ENCODE measurements at places on chromosomes 5 and 9. TPM values are rescaled to one million over a fixed set of nuclear protein-coding genes. Genes with fewer than 3 reads are reported as not detected.

DNA sequence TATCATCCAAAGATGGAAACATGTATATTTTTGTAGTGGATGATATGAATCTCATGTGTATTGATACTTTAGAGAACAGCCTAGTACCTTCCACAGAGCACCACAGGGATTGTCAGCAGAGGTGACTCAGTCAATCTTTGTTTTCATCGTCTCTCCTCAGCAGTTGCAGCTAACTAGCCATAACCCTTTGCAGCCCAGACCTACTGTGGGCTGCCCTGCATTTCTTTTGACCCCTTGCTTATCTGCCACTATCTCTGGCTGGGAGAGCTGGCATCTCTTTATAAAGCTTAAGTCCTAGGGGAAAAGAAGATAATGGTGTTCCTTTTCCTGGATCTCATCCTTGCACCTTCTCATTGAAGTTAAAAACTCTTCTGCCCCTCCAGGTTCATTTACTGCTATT lies 28.7 kb downstream of the HMGCR start:
- peaks cover 3% of the 10 kb centered on the region for H3K4me1 ChIP-seq
- no peaks in the 10 kb centered on the region for H3K27me3 ChIP-seq
- no peaks in the 10 kb centered on the region for H3K36me3 ChIP-seq
- H3K4me3 ChIP-seq, result no peak overlapping the region

DNA sequence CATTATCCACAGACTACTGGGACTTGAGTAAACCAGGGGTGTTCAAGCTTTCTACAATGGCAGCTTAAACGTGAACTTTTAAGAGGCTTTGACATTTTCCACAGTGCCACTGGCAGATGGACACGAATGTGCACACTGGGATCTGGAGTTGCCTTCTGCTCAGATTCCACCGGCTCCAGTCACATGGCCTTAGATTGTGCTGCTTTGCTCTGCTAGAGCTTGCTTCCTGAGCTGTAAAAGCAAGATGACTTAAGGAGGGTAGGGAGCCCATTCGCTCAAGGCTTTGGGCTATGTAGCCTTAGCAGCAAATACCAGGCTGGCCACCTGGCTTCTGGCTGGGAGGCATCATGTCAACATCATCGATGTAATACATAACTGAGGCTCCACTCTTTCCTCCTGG lies 436.9 kb downstream of the MED10 start:
- no peak for DNase-seq
- H3K27ac ChIP-seq, result no peak overlapping the region
- no peaks in the 10 kb centered on the region for H3K27me3 ChIP-seq
- H3K4me3 ChIP-seq, result no peak overlapping the region

GRCh38 chr5:66888613-66889012 lies 292.4 kb downstream of the MAST4 start:
- no peak overlapping the region for H3K4me3 ChIP-seq
- H3K36me3 ChIP-seq, result no peaks in the 10 kb centered on the region
- DNase-seq, result no peak
- peaks cover 7% of the 10 kb centered on the region for H3K4me1 ChIP-seq
- H3K27me3 ChIP-seq, result no peaks in the 10 kb centered on the region

- DNase-seq, result no peak
- no peaks in the 10 kb centered on the region for H3K36me3 ChIP-seq
Measured at GRCh38 chr5:127840809-127841208, 137.6 kb downstream of the CCDC192 start.

- DNase-seq, result no peak
- H3K4me3 ChIP-seq, result no peak overlapping the region
- peaks cover 7% of the 10 kb centered on the region for H3K4me1 ChIP-seq
- H3K27me3 ChIP-seq, result no peaks in the 10 kb centered on the region
- no peaks in the 10 kb centered on the region for H3K36me3 ChIP-seq
- H3K27ac ChIP-seq, result no peak overlapping the region
Measured at GRCh38 chr5:79488775-79489174, 25.2 kb downstream of the HOMER1 start.

DNA sequence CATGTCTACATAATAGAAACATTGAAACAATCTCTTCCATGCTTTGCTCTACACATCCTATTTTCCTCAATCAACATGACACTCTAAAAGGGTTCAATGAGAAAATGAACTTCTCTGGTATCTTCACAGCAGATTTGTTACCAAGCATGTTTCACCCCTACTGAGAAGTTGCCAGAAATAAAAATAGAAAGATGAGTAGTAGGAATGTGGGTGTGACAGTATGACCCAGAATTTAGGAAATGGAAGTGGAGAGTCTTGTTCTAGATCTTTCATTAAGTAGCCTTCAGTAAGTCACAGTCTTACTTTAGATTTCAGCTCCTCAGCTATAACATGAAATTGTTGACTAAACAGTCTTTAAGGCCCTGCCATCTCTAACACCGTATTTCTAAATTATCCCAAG lies 581.8 kb downstream of the EFNA5 start:
- no peaks in the 10 kb centered on the region for H3K4me1 ChIP-seq
- H3K36me3 ChIP-seq, result no peaks in the 10 kb centered on the region
- no peak for DNase-seq
- no peaks in the 10 kb centered on the region for H3K27me3 ChIP-seq
- no peak overlapping the region for H3K27ac ChIP-seq
- no peak overlapping the region for H3K4me3 ChIP-seq

DNA sequence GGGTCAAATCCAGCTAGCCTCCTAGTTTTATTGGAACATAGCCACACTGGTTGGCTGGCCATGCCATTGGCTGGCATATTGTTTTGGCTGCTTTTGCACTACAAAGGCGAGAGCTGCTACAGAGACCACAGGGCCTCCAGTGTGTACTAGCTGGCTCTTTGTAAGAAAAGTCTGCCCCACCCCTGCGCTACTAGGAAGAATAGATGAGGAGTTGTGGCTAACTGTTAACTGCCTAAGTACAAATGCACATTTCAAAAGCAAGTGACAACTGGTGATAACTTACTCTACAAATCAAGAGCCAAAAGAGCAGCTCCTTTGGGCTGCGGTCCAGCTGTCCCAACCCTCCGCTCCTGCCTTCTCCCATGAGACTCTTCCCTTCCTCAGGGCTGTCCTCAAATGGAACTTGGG lies 63.9 kb downstream of the SERINC5 start:
- H3K27me3 ChIP-seq, result no peaks in the 10 kb centered on the region
- H3K4me3 ChIP-seq, result no peak overlapping the region
- peak; percentile 54 for DNase-seq
- H3K4me1 ChIP-seq, result peaks cover 92% of the 10 kb centered on the region
- peak overlapping the region; percentile 78 for H3K27ac ChIP-seq
- H3K36me3 ChIP-seq, result no peaks in the 10 kb centered on the region

GRCh38 chr5:29262339-29263123 lies 1931.0 kb upstream of the CDH6 start:
- H3K4me3 ChIP-seq, result no peak overlapping the region
- no peaks in the 10 kb centered on the region for H3K36me3 ChIP-seq
- DNase-seq, result no peak
- H3K27me3 ChIP-seq, result no peaks in the 10 kb centered on the region

GRCh38 chr5:136159457-136159856 lies 26.8 kb downstream of the SMAD5 start:
- H3K27me3 ChIP-seq, result no peaks in the 10 kb centered on the region
- H3K4me3 ChIP-seq, result no peak overlapping the region
- H3K36me3 ChIP-seq, result no peaks in the 10 kb centered on the region

DNA sequence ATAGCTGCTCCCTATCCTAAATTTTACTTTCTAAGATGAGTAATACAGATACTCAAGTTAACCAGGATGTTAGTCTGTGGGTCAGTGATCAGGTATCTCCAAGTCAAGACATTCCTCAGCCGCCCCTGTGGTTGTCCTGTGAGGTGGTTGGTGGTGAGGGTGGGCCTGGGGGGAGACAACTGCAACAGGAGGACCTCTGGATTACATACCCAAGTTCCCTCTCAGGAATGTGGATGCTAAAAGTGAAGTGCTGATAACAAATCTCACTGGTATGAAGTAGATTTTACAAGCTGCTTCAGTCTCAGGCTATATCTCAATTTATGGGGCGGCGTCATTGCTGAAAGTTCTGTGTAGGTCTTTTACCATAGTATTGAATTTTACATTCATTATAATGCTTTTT lies 38.3 kb downstream of the SLC1A3 start:
- H3K36me3 ChIP-seq, result no peaks in the 10 kb centered on the region
- H3K27ac ChIP-seq, result no peak overlapping the region
- no peaks in the 10 kb centered on the region for H3K4me1 ChIP-seq

DNA sequence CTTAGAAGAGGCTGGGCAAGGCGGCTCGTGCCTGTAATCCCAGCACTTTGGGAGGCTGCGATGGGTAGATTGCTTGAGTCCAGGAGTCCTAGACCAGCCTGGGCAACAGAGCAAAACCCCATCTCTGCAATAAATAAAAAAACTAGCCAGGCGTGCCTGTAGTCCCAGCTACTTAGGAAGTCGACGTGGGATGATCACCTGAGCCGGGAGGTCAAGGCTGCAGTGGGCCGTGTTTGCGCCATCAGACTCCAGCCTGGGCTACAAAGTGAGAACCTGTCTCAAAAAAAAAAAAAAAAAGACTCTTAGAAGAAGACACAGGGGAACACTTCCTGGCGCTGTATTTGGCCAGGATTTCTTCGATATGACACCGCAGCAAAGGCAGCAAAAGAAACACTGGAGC lies 23.7 kb upstream of the NRARP start:
- no peaks in the 10 kb centered on the region for H3K4me1 ChIP-seq
- no peaks in the 10 kb centered on the region for H3K36me3 ChIP-seq
- DNase-seq, result no peak
- H3K4me3 ChIP-seq, result no peak overlapping the region

DNA sequence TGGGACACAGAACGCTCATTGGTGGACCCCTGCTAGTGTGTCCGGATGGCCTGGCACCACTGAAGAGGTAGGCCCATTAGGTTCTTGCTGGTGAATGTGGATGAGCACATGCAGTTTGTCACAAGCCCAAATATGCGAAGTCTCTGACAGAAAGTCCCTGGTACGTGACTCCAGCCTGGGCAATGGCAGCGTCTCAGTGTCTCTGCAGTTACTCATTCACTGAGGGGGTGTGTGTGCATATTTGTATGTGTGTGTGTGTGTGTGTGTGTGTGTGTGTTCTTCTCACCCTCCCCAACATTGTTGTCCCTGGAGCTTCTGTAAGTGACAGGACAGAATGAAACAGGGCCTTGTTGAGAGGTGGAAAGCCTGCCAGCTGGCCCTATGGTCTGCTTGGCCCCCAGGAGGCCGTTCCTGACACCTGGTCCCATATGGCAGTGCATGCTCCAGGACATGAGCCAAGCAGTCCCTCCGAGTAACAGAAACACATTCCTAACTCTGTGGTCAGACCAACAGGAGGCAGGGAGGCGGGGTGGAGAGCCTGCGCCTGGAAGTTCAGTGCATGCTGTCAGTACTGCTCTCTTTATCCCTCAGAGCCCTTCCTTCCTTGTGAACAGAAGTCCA lies 169.9 kb downstream of the SLC28A3 start:
- H3K27ac ChIP-seq, result no peak overlapping the region
- peak; percentile 64 for DNase-seq
- no peaks in the 10 kb centered on the region for H3K27me3 ChIP-seq

DNA sequence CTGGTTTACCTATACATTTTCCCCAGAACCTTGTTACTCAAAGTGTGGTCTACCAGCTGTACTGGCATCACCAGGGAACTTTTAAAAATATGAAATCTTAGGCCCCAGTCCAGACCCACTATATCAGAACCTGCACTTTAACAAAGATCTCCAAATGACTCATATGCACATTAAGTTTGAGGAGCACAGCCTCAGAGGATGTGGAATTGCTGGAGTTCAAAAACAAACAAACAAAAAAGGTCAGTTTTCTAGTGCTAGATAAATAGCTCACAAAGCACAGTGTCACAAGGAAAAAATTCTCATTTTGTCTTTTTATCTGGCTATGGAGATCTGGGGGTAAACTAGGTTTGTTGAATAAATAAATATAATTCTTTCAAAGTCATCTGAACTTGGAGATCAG lies 68.9 kb upstream of the ANKRD55 start:
- no peak for DNase-seq
- no peaks in the 10 kb centered on the region for H3K36me3 ChIP-seq
- no peak overlapping the region for H3K27ac ChIP-seq
- no peak overlapping the region for H3K4me3 ChIP-seq

DNA sequence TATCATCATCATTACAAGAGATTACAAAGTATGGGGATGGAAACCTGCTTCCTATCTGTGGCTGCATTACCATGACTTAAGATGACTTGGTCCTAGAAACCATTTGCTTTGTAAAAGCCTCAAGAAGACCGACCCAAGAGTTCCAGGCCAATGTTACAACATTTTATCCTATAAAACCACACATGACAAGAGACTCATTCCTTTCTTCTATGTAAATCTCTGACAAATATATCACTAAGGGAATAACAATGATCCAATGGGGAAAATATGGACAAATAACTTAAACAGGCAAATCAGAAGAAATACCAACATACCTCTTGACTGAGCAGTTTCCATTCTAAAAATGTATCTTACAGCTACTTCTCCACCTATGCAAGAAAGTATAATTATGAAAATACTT lies 44.3 kb upstream of the VPS13A start:
- no peaks in the 10 kb centered on the region for H3K4me1 ChIP-seq
- H3K4me3 ChIP-seq, result no peak overlapping the region
- no peak overlapping the region for H3K27ac ChIP-seq
- H3K27me3 ChIP-seq, result no peaks in the 10 kb centered on the region
- no peaks in the 10 kb centered on the region for H3K36me3 ChIP-seq

DNA sequence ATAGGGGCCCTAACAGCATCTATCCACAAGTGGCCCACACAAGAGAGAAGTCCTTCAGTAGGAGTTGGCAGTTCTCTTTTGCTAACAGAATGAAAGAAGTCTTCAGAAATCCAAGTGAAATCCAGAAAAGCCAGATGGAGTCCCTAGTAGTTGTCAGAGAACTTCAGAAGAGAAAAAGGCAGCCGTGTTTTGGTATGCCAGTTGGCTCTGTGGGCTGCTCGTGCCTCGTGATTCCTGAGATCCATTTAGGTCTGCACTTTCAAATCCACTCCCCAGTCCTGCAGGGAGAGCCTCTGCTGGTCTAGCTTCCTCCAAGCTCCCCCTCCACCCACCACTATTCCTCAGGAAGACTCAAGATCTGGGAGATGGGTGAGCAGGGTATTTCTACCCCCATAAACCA lies 69.0 kb downstream of the CFAP90 start:
- no peak for DNase-seq
- no peak overlapping the region for H3K4me3 ChIP-seq
- H3K4me1 ChIP-seq, result no peaks in the 10 kb centered on the region
- H3K36me3 ChIP-seq, result no peaks in the 10 kb centered on the region
- no peaks in the 10 kb centered on the region for H3K27me3 ChIP-seq
- no peak overlapping the region for H3K27ac ChIP-seq

Gene ACTBL2
- total RNA-seq, result not detected

Gene MRPL41
- 55.0 TPM for total RNA-seq

Gene WNT8A
- total RNA-seq, result 1.3 TPM

Gene TAF11L13
- not detected for total RNA-seq

Gene WDR38
- total RNA-seq, result 3.2 TPM

Gene SLC6A19
- 0.68 TPM for total RNA-seq
